GM23338 (cell line): ENCODE measurements at places on chromosomes 3 and 15. TPM values are rescaled to one million over a fixed set of nuclear protein-coding genes. Genes with fewer than 3 reads are reported as not detected.
A peak's percentile ranks its signal among the peaks of the same experiment; 100 is the strongest.

FBXW12 gene
- total RNA-seq: not detected in 2 replicates

DNA sequence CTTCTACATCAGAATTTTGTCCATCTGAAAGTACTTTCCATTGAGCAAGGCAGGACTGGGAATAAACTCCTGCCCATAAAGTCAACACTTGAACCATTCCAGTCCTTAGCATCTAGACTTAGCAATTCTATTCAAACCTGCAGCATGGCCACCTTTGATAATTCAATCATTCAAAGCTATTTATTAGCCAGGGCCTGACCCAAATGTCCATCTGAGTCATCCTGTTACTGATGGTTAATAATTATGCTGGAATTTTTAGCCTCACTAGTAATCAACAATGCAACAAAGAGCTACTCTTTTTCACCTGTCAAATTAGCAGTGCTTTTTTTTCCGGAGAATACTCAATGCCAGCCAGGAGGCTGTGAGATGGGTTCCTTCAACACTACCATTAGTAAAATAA is 72.7 kb upstream of the SNRK start:
- H3K27ac ChIP-seq: no peak overlapping the region
- no peaks in the 10 kb centered on the region for H3K4me1 ChIP-seq
- no peak overlapping the region for H3K4me3 ChIP-seq
- H3K36me3 ChIP-seq: no peaks in the 10 kb centered on the region
- H3K27me3 ChIP-seq: no peaks in the 10 kb centered on the region

- no peak overlapping the region for H3K27ac ChIP-seq
- no peak overlapping the region for H3K4me3 ChIP-seq
- no peak for DNase-seq
- no peaks in the 10 kb centered on the region for H3K36me3 ChIP-seq
- no peaks in the 10 kb centered on the region for H3K27me3 ChIP-seq
- H3K4me1 ChIP-seq: no peaks in the 10 kb centered on the region
Measured at GRCh38 chr3:166405465-166405864, 568.2 kb upstream of the BCHE start.

DNA sequence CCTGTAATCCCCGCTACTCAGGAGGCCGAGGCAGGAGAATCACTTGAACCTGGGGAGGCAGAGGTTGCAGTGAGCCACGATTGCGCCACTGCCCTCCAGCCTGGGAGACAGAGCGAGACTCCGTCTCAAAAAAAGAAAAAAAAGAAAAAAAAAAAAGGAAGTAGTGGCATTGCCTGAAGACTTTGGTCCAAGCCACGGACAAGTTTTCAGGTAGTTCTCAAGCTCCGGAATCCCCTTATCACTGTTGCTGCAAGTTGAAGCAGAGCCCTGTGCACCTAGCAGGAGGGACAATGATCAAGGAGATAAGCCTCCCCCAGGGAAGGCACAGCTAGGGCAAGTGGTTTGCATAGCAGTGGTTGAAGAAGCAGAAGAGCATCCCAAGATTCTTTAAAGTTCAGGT is 97.6 kb downstream of the MEX3B start:
- no peaks in the 10 kb centered on the region for H3K27me3 ChIP-seq
- H3K27ac ChIP-seq: no peak overlapping the region
- no peaks in the 10 kb centered on the region for H3K4me1 ChIP-seq
- no peaks in the 10 kb centered on the region for H3K36me3 ChIP-seq
- no peak for DNase-seq
- no peak overlapping the region for H3K4me3 ChIP-seq

- H3K36me3 ChIP-seq: no peaks in the 10 kb centered on the region
- no peaks in the 10 kb centered on the region for H3K27me3 ChIP-seq
- no peaks in the 10 kb centered on the region; the same call in 1 of the 2 replicates for H3K4me1 ChIP-seq
- no peak overlapping the region for H3K4me3 ChIP-seq
- no peak overlapping the region for H3K27ac ChIP-seq
Measured at GRCh38 chr15:101411085-101411484, 78.4 kb downstream of the PCSK6 start.

DNA sequence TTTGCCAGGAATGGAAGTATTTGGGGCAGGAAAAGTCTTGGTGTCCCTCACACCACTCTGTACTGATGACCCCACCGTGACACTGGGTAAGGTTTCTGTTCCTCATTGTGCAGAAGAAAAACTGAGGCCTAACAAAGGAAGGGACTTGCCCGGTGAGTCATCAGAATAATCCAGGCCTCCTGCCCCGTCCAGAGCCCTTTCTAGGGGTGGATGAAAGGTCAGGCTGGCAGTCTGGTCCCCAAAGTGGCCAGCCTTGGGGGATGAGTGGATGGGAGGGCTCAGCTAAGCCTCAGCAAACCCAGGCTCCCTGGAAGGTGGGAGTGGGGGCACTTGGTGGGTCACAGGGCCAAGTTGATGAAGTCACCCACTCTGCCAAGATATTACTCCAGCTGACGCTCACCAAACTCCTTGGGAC is 2.3 kb upstream of the DNAH1 start:
- H3K27me3 ChIP-seq: peaks cover 7% of the 10 kb centered on the region; the same call in 1 of the 2 replicates
- peaks cover 5% of the 10 kb centered on the region; the same call in 1 of the 2 replicates for H3K4me1 ChIP-seq
- H3K4me3 ChIP-seq: no peak overlapping the region
- DNase-seq: no peak
- H3K27ac ChIP-seq: no peak overlapping the region
- no peaks in the 10 kb centered on the region for H3K36me3 ChIP-seq

GRCh38 chr3:184259878-184260723 is 1.3 kb downstream of the CAMK2N2 start:
- peaks cover 3% of the 10 kb centered on the region; the same call in 1 of the 2 replicates for H3K4me1 ChIP-seq
- H3K36me3 ChIP-seq: no peaks in the 10 kb centered on the region
- H3K4me3 ChIP-seq: peak overlapping the region; percentile 76
- no peak overlapping the region for H3K27ac ChIP-seq
- DNase-seq: peak; percentile 69

- no peak for DNase-seq
- peaks cover 12% of the 10 kb centered on the region for H3K4me1 ChIP-seq
- no peak overlapping the region for H3K27ac ChIP-seq
- H3K4me3 ChIP-seq: no peak overlapping the region
Measured at GRCh38 chr15:48898032-48898431, 20.1 kb downstream of the EID1 start.

GRCh38 chr3:61940236-61940635 is 378.9 kb downstream of the PTPRG start:
- no peak overlapping the region for H3K4me3 ChIP-seq
- H3K27me3 ChIP-seq: no peaks in the 10 kb centered on the region
- peak overlapping the region; percentile 8; the same call in 1 of the 2 replicates for H3K27ac ChIP-seq
- DNase-seq: no peak

DNA sequence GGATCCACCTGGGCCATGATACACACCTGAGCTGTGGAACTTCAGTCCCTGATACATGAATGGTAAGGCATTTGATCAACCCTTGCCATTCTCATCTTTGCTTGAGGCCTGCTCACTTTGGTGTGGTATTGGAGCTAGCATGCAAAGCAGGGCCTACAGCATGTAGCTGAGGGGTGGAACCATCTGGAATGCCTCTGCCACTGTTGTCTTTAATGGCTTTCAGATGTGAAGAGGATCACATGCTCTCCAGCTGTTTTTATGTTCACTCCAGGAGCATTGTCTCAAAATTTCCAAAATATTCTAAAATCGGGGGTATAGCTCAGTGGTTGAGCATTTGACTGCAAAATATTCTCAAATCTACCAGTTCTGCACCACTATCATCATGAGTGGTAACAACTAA is 64.4 kb upstream of the PHLDB2 start:
- DNase-seq: no peak
- no peaks in the 10 kb centered on the region for H3K27me3 ChIP-seq
- H3K4me1 ChIP-seq: no peaks in the 10 kb centered on the region
- H3K36me3 ChIP-seq: no peaks in the 10 kb centered on the region
- no peak overlapping the region for H3K27ac ChIP-seq

- H3K27ac ChIP-seq: peak overlapping the region; percentile 95
- peak overlapping the region; percentile 84 for H3K4me3 ChIP-seq
- H3K36me3 ChIP-seq: no peaks in the 10 kb centered on the region
- DNase-seq: peak; percentile 65
- H3K4me1 ChIP-seq: peaks cover 47% of the 10 kb centered on the region
Measured at GRCh38 chr15:64460724-64461720, 644 bp downstream of the ZNF609 start.

GRCh38 chr3:195028877-195029606 is 241.9 kb downstream of the XXYLT1 start:
- H3K4me3 ChIP-seq: no peak overlapping the region
- no peaks in the 10 kb centered on the region for H3K27me3 ChIP-seq
- peaks cover 13% of the 10 kb centered on the region for H3K4me1 ChIP-seq

DNA sequence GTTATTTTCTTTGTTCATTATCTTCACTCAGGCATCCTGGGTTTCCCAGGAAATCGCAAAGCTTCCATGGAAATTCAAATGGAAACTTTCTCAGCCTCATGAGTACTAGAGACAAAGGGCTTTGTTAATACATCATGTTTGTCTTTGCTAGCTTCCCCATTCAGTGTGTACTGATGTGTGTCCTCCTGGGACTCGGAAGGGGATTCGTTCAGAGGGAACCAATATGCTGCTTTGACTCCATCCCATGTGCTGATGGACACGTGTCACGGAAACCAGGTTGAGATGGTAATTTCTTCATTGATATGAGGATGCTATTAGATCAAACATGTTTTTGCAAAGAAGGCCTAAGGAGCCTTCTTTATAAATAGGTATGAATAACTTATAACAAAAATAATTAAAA is 87.0 kb upstream of the KCNAB1 start:
- no peaks in the 10 kb centered on the region for H3K27me3 ChIP-seq
- H3K36me3 ChIP-seq: no peaks in the 10 kb centered on the region
- H3K4me1 ChIP-seq: no peaks in the 10 kb centered on the region
- peak; percentile 8 for DNase-seq

DNA sequence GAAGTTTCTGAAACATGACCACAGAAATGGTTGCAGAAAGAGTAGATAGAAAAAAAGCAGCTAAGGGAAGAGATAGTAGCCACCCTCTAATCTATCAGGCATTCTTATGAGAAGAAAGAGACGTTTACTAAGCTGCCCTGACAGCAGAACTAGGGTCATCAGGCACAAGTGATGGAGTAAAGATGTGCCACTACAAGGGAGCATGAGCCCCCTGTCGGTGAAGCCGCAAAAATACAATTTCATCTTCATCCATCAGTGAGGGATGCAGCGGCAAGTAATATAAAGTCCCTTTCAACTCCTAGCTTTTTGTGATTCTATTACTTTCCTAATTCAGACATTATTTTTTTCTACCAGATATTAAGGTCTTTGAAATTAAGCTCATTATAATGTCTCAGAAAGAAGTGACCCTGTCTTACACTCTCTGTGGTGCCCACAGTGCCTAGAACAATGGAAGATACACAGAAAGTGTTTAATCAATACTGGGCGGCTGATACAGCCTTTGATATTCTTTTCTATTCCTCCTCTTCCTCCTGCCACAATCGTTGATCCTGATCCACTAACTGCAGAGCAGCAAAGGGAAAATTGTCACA is 651.6 kb downstream of the NTRK3 start:
- H3K27ac ChIP-seq: no peak overlapping the region
- no peaks in the 10 kb centered on the region for H3K36me3 ChIP-seq
- DNase-seq: peak; percentile 71
- no peaks in the 10 kb centered on the region for H3K4me1 ChIP-seq

DNA sequence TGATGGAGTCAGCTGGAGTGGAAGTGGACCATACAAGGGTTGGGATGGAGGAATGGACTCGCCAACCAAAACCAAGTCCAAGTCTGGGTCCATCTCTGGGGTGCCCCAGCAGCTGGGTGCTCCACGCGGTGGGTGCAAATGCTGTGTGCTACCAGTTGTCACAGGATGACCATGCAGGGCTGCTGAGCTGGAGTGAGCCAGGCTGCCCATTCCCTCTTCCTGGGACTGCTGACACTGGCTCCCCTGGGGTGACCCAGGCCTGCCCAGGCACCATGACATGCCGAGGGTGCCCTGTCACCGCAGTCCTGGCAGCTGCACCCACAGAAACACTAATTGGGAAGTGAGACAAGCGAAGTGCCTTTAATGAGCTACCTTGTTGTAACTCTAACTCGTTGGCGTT is 140.2 kb downstream of the TPRA1 start:
- H3K4me3 ChIP-seq: no peak overlapping the region
- no peak overlapping the region for H3K27ac ChIP-seq
- H3K36me3 ChIP-seq: no peaks in the 10 kb centered on the region
- DNase-seq: no peak
- peaks cover 3% of the 10 kb centered on the region; the same call in 1 of the 2 replicates for H3K4me1 ChIP-seq

- H3K36me3 ChIP-seq: no peaks in the 10 kb centered on the region
- peak; percentile 68 for DNase-seq
- H3K4me3 ChIP-seq: peak within 1 kb of the TSS; percentile 75
- H3K27ac ChIP-seq: no peak within 1 kb of the TSS
Measured at GRCh38 chr3:123448536-123449101, at the start of gene ADCY5. Gene ADCY5 (minus strand): TSS chr3:123449090. CDS start chr3:123448545, 545 bp downstream.

SCG5 gene
- 48.1 and 49.2 TPM in 2 replicates for total RNA-seq

- no peak overlapping the region for H3K4me3 ChIP-seq
- H3K27me3 ChIP-seq: no peaks in the 10 kb centered on the region
- DNase-seq: no peak
Measured at GRCh38 chr15:61336026-61336638, 107.0 kb upstream of the RORA start.

RYR3 gene
- total RNA-seq: 0.97 and 1.2 TPM in 2 replicates

DNA sequence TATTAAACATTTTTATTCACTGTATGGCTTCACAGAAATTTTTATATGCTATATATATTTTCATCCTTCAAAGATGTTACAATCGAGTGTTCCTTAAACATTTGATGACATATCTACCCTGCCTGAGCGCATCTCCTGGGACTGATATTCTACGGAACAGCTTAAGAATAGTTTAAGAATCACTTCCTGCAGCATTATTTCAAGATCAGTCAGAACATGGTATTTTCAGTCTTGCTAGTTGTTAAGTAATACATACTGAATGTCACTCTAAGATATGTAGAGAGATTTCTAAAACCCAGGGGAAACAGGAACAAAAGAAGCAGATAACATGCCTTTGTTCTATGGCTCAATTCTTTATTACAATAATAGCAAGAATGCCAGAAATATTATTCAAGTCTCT is 8.7 kb downstream of the COL8A1 start:
- DNase-seq: no peak
- no peak overlapping the region for H3K4me3 ChIP-seq
- H3K27ac ChIP-seq: no peak overlapping the region
- H3K27me3 ChIP-seq: no peaks in the 10 kb centered on the region

GRCh38 chr3:119550192-119550910 is 9.1 kb downstream of the CD80 start:
- no peak overlapping the region for H3K4me3 ChIP-seq
- no peak for DNase-seq
- no peaks in the 10 kb centered on the region for H3K36me3 ChIP-seq
- H3K27me3 ChIP-seq: no peaks in the 10 kb centered on the region

- peaks cover 12% of the 10 kb centered on the region for H3K4me1 ChIP-seq
- peaks cover 67% of the 10 kb centered on the region for H3K36me3 ChIP-seq
- H3K27ac ChIP-seq: no peak overlapping the region
- DNase-seq: no peak
- no peak overlapping the region for H3K4me3 ChIP-seq
Measured at GRCh38 chr3:128056258-128056657, 4.0 kb downstream of the SEC61A1 start.

FILIP1L gene
- total RNA-seq: not detected in 2 replicates
